ELR (cell line): ENCODE measurements at places on chromosomes 7 and 10.
A peak's percentile ranks its signal among the peaks of the same experiment; 100 is the strongest.

GRCh38 chr7:29929018-29929807, 60.4 kb downstream of the SCRN1 start:
- no peak for DNase-seq

GRCh38 chr10:27819781-27820531, 74.3 kb upstream of the MKX start:
- DNase-seq, result peak; percentile 53

GRCh38 chr7:158016180-158017097, 571.2 kb downstream of the PTPRN2 start:
- no peak for DNase-seq

- no peak for DNase-seq
Observed at GRCh38 chr7:91375378-91375777, 111.1 kb downstream of the FZD1 start.

DNA sequence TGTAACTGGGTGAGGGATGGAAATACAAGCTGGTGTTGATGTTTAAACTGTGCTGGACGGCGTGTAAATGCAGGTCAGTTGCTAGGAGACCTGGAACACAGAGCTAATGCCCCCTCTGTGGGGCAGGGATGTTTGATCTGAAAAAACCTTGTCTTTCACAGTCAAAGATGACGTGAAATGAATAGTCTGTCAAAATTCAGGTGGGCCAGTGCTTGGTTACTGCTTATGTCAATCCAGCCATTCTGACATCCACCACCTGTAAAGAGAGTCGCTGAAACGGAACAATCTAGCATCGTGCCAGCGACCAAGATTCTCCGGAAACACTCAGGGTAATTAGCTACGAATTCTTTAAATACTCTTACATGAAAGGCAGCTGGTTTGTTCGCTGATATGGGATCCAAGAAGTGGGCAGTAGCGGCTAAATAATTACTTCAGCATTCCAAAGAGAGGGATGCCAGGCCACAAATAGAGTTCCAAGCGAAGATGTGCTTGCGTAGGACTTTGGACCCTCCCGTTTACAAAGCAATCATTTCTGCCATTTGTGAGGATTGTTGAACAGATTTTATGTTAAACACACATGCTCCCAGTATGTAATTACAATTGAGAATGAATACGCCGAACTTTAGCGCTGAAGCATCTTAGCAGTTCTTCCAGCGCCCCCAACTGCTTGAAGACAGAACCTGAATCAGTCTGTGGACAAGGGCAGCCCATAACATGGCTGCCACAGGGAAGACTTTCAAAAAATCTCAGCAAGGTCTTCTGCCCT, 7.3 kb upstream of the ASB4 start:
- DNase-seq, result peak; percentile 43

- no peak for DNase-seq
Observed at GRCh38 chr7:37372750-37373149, 75.9 kb downstream of the ELMO1 start.

DNA sequence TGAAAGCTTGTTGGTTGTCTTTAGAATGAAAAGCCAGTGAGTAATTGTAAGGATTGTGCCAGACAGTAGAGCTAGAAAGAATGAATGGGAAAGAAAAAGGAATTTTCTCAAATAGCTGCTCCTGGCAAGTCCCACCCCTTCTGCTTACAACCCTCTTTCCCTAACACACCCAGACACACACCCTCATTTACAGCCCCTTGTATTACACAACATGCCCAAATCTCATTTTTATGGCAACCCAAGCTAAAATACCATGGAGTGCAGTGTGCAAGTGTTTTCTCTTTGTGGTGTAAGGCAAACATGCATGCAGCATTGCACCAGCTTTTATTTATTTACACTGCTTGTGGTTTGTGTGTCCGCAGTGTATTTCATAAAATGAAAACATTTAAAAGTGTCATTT, 1.5 kb downstream of the PRKAR2B start:
- peak; percentile 39 for DNase-seq

DNA sequence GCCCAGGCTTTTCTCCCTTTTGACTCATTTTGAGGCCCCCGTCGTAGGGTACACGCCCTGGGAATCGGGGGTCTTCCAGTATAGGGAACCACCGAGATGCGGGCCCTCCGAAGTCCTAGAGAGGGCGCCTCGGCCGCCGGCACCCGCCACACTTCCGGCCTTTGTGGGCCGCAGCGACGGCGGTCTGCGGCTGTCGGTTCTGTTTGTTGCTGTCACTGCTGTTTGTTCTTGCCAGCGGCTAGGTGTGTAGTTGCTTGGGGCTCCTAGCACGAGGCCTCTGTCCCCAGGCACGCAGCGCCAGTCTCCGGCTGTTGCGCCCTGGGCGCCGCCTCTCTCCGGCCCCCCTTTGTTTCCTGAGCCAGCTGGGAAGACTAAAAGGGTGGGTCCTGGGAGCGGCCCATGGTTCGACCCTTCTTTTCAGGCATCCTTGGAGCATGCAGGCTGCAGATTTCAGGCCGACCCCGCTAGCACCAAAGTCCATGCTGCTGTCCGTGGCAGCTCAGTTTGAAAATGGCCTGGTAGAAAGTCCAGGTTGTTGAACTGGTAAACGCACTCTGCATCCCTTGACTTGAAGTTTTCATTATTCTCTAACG, 17.8 kb upstream of the ZKSCAN1 start:
- DNase-seq, result no peak

DNA sequence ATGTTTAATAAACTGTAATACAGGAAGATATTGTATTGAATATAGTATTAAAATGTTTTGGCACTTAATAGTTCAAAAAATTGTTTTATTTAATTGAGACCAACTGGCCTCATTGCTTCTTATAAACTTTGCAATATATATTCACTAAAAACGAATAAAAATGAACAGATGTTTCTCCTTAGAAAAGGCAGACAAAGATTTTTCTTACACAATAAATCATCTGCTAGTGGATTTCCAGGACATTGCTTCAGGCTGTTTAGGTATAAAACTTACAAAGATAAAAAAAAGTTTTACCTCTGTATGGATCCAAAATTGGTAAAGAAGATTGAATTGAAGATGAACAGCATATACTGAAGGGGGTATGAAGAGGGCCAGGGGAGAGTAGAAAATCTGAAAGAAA, 143.6 kb downstream of the AGMO start:
- DNase-seq, result no peak

DNA sequence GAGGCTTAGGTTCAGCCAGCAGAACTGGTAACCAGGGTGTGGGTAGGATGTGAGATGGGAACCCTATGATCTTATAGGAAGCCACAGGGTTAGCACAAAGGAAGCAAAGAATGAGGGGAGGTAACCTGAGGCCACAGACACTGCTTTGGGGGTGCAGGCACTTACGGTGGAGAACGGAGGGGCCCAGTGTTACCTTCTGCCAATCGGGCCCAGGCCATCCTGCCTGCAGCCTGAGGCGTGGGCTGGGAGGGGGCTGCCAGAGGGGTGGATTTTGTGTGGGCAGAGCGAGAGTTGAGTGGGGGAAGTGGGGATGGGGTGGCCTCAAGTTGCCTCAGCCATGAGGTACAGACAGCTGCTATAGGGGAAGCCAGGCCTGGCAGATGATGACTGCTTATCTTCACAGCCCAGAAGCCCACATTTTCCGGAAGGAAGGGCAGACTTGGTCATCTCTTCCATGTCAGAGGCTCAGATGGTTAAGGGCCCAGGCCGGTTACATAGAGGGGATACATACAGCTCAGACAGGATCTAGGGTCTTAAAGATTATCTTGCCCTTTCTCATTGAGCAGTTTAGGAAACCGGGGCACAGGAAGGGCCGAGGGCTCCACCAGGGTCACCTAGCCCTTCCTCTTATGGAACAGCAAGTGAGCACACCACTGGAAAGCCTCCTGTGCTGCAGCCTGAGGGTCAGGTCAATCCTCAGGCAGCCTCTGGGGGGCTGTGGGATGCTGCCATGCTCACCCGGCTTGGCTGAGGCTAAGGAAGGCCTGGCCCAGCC, 24.4 kb upstream of the VSIR start:
- DNase-seq, result no peak

DNA sequence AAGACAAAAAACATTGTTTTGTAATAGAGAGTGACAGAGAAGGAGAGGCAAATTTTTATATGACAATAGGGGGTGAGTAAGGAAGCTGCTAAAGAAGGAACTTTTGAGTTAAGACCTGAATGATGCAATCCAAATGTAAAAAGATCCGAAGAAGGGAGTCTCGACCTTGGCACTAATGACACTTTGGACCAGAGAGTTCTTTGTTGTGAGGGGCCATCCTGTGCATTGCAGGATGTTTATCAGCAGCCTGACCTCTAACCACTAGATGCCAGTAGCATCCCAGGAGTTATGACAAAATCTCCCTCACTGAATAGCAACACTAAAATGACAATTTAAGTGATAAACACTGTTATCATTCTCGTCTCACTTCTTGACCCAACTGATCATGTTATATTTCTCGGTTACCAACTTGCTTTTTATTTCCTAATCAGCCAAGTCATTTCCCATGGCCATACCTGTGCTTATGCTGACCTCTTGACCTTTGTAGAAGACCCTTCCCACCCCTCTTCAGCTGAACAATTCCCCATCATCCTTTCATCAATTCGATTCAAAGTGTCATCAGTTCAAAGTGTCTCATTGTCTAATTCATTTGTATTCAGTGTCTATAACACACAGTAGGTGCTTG, 30.0 kb downstream of the DGKI start:
- DNase-seq, result peak; percentile 45

- DNase-seq, result no peak
Observed at GRCh38 chr7:43618073-43618472, 35.2 kb downstream of the STK17A start.

GRCh38 chr10:95384011-95384704, 93.4 kb upstream of the PDLIM1 start:
- DNase-seq, result no peak

GRCh38 chr7:151494298-151495284, 25.1 kb downstream of the RHEB start:
- no peak for DNase-seq

- no peak for DNase-seq
Observed at GRCh38 chr7:2869981-2870380, 25.9 kb upstream of the GNA12 start.

DNA sequence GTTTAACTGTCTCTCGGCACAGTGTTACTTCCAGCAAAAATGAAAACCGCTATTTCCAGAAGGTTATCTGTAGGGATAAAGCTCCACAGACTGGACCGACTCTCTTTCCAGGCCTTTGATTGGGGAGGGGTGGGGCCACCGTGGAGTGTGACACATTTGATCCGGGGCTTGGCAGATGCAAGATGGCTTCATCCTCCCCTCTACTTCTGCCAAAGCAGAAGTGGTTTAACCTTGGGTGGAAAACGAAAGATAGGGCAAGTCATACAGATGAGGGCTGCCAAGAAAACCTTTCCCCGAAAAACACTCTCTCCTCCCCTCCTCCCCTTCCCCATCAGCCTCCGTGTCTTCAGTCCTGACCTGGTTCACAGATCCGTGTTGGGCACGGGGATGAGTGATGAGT, 139.7 kb upstream of the SH2B2 start:
- no peak for DNase-seq

DNA sequence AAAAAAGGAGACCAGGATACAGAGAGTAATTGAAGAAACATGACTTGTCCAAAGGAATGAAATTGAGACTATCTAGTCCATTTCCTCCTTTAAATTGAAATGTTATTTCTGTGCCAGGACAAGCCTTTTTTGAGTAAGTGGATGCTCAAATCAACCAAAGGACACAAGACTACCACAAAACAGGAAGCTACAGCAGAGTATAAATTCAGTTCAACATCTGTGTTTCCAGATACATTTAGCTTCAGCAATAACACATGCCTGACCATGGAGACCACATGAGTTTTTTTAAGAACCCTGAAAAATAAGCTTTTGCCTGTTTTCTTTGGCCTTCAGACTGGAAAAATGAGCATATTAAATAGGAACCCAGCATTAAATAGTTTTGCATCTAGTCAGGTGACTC, 707.5 kb downstream of the ZWINT start:
- DNase-seq, result no peak

- peak; percentile 52 for DNase-seq
Observed at GRCh38 chr10:95295031-95295755, 4.4 kb upstream of the PDLIM1 start.

DNA sequence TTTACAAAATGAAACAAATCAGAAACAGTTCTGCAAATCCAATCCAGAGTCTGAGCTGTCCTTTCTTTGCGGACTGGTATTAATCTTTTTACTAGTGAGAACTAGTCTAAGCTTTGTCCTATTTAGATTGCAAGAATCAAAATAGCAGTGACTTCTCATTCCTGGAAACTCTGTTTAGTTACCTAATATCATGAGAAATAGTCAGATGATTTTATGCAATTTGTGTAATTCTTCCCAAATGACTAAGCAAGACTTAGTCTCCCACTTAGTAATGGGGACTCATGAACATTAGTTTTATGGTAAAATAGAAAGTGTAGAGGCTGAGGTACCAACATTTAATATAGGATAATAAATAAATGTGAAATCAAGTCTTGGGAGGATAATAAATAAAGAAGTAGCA, 341.3 kb downstream of the DNAJB9 start:
- peak; percentile 53 for DNase-seq

GRCh38 chr7:16648551-16648950, 2.6 kb downstream of the BZW2 start:
- no peak for DNase-seq

GRCh38 chr7:46934198-46934825, 647.6 kb downstream of the TNS3 start:
- DNase-seq, result peak; percentile 47

DNA sequence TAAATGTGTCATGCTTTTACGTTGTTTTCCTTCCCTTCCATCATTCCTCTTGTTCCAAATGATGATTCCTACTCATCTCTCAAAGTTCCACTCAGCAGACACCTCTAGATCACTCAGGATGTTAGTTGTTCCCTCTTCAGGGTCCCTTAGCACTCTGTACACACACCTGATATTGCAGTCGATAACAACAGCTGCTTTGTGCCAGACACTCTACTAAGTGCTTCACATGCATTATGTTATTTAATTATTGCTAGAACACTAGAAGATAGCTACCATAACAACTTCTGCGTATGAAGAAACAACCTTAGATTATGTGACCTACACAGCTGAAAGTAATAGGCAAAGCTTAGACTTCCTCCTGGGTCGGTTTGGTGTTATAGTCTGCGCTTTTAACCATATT, 29.6 kb downstream of the PCBD1 start:
- no peak for DNase-seq

- DNase-seq, result no peak
Observed at GRCh38 chr7:53418834-53419482, 383.5 kb downstream of the POM121L12 start.
